ENCODE measurements at places on chromosomes 4 and X. TPM values are rescaled to one million over a fixed set of nuclear protein-coding genes. Genes with fewer than 3 reads are reported as not detected.

The UBL4A gene
- 29.9 TPM for total RNA-seq

The UGT2A1 gene
- 0.09 TPM for total RNA-seq

The MAGEA2 gene
- not detected for total RNA-seq

- no peak for DNase-seq
Measured at GRCh38 chrX:48890296-48890925, 7.2 kb downstream of the TIMM17B start.

GRCh38 chr4:150510176-150510865, 71.6 kb upstream of the MAB21L2 start:
- no peak for DNase-seq

The MAGEB17 gene
- total RNA-seq: not detected

DNA sequence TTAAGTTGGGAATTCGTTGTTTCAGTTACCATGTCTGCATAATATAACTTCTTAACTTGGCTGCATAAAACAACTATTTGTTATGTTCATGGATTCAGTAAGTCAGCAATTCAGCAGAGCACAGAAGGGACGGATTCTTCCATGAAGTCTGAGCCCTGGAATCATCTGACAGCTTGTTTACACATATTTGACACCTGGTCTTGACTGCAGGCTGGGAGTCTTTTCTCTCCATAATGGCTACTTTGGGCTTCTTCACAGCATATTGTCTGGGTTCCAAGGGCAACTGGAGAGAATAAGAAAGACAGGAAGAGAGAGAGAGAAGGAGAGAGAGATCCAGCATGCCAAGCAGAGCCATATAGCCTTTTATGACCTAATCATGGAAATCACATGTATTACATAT, 23.1 kb downstream of the CENPC start:
- DNase-seq: no peak

- no peak for DNase-seq
Measured at GRCh38 chrX:106728337-106728736, 1.8 kb downstream of the RNF128 start.

GRCh38 chr4:119529788-119530187, 98.8 kb downstream of the PDE5A start:
- DNase-seq: no peak

DNA sequence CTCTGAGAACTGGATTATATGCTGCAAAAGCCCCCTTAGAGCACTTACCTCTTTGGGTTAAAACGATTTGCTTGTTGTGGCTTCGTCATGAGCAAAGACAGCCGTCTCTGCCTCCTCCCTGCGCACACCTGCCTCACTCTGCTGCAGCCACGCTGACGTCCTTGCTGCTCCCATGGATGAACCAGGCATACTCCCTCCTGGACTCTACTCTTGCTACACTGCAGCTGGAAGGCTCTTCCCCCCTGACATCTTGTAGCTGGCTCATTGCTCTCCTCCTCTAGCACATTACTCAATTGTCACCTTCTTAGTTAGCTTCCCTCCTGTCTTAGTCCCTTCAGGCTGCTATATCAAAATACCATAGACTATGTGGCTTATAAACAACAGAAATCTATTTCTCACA, 59.3 kb downstream of the FAM114A1 start:
- no peak for DNase-seq

DNA sequence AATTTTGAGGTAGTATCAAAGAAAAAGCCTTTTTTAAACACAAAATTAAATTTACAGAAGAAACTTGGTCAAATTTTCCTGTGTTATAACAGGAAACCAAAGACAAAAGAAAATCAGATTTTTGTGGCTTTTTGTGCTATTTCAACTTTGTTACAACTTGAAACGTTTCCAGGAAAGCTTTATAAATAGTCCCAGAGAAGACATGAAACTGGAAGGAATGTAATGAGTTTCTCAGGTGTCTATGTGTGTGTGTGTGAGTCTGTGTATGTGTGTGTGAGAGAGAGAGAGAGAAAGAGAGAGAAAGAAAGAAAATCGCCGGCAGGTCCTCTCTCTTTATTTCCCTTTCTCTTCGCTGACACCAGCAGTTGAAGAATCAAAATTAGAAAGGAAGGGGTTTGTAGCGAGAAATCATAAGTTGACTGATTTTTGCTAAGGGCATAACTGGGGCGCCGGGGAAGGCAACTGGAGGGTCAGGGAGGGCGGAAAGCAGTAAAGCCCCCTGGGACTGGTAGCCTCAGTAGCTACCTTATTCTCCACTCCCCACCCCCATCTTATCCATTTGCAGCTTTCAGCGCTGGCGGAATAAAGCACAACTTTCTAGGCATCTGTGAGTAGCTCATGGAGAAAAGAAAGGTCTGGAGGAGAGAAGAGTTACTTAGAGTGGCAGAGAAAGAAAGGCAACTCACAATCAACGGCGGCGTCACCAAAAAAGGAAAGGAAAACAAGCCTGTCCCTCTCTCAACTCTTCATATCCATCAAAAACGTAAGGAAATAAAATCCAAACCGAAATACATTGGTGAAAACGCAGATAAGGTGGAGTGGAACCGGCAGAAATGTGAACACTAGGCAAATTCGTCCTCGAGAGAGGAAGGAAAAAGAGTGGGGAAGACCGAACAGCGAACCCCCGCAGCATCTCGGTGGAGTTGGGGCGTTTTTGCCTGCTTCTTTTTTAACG, 1.3 kb downstream of the TMEM47 start:
- DNase-seq: no peak

DNA sequence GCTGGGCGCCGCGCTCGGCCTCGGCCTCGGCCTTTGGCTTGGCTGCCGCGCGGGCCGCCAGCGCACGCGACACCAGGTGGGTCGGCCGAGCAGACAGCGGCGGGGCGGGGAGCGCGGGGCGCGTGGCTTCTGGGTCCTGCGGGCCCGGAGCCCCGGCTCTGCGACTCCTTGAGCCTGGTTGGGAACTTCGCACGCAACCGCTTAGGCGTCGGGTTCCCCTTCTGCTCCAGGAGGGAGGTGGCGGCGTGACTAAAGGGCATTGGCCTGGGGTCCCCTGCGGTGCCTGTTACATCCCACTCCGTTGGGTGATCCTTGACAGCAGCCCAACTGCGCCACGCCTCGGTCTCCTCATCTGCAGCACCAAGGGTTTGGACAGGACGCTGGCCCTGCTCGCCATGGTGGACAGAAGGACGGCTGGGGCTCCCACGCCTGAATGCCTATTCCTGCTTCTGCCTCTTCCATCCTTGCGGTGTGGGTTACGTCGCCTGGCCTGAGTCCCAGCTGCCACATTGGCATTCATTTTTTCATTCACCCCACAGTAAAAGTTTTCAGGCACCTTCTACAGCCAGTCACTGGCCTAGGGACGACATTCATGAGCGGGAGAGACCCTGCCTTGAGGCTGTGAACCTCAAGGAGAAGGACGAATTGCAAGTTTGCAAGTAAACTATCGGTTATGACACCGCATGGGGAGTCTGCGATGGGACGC, 631 bp downstream of the EVC start:
- DNase-seq: no peak

DNA sequence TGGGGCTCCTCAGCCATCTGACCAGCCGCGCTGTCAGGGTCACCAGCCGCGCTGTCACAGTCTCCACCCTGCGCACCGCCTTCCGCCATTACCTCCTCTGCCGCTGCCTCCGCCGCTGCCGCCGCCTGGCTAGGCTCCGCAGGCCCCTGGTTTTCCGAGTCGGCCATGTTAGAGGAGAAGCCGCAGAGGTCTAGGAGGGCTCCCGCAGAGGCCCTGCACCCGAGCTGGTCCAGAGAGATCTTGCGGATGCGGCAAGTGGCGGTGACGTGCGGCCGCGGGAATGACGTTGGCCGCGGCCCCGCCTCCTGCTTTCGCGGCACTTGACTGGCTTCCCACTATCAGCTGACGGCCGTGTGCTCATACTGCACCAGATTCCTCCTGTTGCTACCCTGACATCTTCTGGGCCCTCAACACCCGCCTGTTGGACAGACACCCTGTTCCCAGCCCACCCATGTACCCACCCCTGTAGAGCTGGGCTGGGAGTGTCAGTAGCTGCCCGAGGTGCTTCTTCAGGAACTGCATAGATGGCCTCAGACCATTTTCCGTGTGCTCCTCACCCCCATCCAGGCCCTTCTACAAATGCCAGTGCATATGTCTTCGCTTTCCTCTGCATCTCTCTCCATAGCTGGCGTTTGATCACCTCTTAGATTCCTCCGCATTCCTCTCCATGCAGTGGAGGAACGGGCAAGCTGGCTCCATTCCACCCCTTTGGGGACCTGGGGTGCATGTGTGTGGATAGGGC, at the start of gene NAP1L5:
Gene NAP1L5, minus strand, starts transcription at position 242 of the 742 bp plus-strand sequence. Its CDS starts 75 bp downstream, at position 167.
- no peak for DNase-seq

The AGA gene
- 26.5 TPM for total RNA-seq

The DCHS2 gene
- total RNA-seq: 0.19 TPM

The SOWAHB gene
- 0.24 TPM for total RNA-seq

- DNase-seq: peak; percentile 4
Measured at GRCh38 chr4:165328101-165328425, 594 bp downstream of the MSMO1 start.

- no peak for DNase-seq
Measured at GRCh38 chrX:148517176-148517575, 16.8 kb downstream of the AFF2 start.

DNA sequence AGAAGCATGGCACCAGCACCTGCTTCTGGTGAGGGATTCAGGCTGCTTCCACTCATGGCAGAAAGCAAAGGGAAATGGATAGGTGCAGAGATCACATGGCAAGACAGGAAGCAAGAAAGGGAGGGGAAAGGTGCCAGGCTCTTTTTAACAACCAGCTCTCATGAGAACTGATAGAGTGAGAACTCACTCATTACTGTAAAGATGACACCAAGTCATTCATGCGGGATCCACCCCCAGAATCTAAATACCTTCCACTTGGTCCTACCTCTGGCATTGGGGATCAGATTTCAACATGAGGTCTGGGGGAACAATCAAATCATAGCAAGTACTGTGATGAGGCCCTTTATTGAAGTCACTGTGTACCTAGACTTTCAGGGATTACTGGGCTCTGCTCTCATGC, 72.0 kb upstream of the PRDM5 start:
- no peak for DNase-seq

GRCh38 chrX:54812306-54812705, 4.8 kb downstream of the MAGED2 start:
- no peak for DNase-seq

GRCh38 chr4:165464813-165465381, 86.1 kb downstream of the CPE start:
- DNase-seq: peak; percentile 43

DNA sequence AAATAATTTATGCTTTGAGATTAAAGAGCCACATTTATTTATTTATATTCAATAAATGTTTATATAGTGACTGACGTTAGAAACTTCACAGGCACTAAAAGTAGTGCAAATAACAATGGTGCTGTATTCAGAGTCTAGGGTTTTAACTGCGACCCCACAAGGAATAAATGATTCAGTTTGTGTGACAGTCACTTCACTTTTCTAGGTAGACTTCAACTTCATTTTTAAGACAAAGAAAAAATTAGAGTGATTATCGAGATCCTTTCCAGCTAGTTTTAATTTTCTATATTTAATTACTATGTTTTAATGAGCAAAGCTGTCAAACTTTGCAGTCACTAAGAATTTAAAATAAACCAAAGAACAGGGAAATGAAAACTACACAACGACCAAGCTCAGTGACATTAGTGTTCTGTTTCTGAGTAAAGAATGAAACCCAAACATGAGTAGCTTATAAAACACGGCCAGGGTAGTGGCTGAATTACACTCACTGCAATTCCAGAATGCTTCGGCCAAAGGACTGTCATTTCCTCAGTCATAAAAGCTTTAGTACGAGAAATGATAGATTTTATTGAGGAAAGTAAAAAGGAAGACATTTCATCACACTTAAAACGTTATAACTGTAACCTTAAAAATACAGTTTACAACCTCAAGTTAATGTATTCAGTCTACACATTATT, 38.6 kb downstream of the ADGRA3 start:
- DNase-seq: no peak

DNA sequence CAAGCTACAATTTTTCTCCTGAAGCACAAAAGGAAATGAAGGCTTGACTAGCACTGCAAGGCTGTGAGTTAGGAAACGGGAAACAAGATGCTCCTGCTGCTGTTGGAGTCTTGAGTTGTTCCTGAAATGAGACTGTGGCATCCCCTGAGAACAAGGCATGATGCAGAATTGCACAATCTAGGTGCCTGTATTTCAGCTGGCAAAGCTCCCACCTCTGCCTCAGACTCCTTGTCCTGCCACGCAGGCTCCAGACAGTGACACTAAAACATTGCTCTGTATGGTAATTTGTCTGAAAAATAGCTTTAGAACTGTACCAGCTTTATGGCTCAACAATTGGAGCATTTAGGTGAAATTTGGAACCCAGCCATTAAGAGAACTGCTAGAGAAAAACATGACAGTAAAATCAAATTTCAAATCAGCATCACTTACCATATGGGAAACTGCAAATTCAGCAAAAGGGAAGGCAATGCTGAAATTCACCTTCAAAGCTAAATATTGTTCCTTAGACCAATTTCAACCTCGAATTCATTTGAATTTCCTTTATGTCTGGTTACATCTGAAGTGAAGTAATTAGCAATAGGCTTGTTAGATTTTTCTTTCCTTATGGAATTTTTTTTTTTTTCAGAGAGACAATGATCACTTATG, 103.4 kb downstream of the MFAP3L start:
- DNase-seq: no peak

DNA sequence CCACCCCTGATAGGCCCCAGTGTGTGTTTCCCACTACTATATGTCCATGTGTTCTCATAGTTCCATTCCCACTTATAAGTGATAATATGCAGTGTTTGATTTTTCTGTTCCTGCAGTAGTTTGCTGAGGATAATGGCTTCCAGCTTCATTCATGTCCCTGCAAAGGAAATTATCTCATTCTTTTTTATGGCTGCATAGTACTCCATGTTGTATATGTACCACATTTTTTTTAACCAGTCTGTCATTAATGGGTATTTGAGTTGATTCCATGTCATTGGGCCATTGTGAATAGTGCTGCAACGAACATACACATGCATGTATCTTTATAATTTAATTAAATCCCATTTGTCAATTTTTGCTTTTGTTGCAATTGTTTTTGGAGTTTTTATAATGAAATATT, 10.3 kb upstream of the TMPRSS11A start:
- DNase-seq: no peak

DNA sequence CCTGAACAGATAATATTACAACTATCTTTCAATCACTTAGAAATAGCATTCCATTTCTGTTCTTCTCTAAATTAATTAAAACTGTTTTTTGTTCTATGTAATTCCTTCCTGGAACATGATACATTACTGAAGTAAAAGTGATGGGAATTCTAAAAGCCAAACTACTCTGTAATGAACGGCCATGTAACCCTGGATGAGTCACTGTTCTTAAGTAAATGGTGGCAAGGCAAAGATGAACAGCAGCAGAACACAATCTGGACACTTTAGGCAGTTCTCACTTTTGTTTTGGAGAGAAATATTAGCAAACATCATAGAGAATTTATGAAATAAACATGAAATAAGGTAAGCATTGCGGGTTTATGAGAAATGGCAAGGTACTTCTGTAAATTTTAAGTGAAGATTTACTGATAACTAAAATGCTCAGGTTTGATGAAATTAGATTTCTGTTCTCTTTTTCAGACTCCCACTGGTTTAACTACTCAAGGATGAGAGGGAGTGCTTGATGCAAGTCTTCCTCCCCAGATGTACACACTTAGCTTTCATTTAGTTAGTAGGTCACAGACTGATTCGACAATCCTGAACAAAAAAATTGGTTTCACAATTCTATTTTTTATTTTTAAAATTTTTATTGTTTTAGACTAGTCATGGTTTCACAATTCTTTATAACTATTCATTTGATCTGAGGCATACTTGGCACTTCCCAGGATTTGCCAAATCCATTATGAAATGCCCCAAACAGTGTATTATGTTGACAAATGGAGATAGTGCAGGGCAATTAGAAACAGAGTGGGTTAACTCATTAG, 964 bp upstream of the GPR82 start:
- no peak for DNase-seq
